Hepatocyte (in vitro differentiated cells): ENCODE measurements at places on chromosomes 11 and 22. TPM values are rescaled to one million over a fixed set of nuclear protein-coding genes. Genes with fewer than 3 reads are reported as not detected.

The PANX2 gene
- 0.60 and 2.1 TPM in 2 replicates for total RNA-seq

The ARVCF gene
- 21.6 and 32.5 TPM in 2 replicates for total RNA-seq

The DTX4 gene
- total RNA-seq = 26.2 and 27.5 TPM in 2 replicates

The TCN1 gene
- 35.6 and 54.1 TPM in 2 replicates for total RNA-seq

The OR8I2 gene
- not detected in 2 replicates for total RNA-seq

The OMP gene
- not detected in 2 replicates for total RNA-seq

DNA sequence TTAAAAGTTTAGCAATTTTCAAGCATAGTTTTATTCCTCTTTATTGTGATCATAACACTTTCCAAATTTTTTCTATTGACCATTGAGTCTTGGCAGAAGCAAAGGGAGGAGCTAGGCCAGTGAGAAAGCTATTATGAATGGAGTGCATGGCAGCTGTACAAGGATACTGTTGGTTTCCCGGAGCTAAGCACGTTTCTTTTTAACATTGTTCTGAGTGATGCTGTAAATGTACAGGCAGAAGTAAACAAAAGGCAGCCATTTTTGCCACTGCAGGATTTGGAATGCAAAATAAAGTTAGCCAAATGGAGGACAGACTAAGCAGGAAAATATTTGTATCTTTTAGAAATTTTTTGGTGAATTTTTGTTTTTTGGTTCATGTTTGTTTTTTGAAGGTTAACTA, 16.2 kb downstream of the CBL start:
- peak; percentile 32 for DNase-seq

GRCh38 chr11:133809569-133810491, 35.5 kb downstream of the SPATA19 start:
- DNase-seq = peak; percentile 26

- DNase-seq = no peak
Observed at GRCh38 chr11:36487619-36488018, 22.5 kb downstream of the TRAF6 start.

- DNase-seq = peak; percentile 47
Observed at GRCh38 chr11:3000032-3000961, 8.2 kb upstream of the NAP1L4 start.

DNA sequence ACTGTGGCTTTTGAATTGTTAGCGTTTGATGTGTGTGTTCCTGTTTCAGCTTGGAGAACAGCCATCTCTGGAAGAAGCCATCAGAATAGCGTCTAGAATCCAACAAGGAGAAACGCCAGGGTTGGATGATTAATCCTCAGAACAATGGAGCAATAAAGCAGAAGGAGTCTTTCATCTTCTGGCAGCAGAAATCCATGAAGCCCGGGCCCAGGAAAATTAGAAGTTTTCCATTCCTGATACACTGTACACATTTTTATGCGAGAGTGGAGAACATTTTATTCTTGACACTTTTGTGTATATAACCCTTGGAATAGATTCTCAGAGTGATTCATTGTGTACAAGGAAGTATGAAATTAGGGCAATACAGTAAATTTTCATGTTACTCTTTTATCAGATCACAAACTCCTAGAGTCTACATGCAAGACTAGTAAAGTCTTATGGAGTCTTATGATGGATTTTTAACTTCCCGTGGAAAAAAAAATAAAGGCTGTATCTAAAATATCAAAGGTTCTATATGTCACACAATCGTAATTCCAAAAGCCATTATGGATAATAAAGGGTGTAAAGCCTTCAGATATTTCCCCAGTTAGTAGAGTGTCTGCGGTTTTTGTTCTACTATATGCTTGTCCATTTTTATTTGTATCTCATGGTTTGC, 45.9 kb upstream of the WEE1 start:
- no peak for DNase-seq

- no peak for DNase-seq
Observed at GRCh38 chr11:102196351-102196750, 86.1 kb downstream of the YAP1 start.

GRCh38 chr11:128711136-128711535, 17.3 kb downstream of the FLI1 start:
- no peak for DNase-seq

GRCh38 chr11:28296426-28296825, 188.2 kb downstream of the METTL15 start:
- no peak for DNase-seq

DNA sequence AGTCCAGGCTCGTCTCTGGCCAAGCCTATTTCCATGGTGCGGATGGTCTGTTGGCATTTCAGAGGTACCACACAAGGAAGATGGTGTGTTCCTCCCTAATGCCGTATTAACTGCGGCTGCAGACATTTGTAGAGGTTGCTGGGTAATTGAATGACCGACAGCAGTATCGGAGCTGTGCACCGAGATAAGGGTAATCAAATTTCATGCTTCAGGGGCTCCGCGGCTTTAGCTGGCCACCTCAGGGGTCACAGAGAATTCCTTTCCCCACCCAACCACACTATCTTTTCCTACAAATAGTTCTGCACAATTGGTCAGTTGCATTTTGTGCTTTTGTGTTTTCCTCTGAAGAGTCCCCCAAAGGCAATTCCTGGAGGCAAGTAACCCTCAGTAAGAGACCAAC, 297.4 kb downstream of the OPCML start:
- DNase-seq = no peak
